Myocyte (in vitro differentiated cells): ENCODE measurements at places on chromosomes 4 and X. TPM values are rescaled to one million over a fixed set of nuclear protein-coding genes. Genes with fewer than 3 reads are reported as not detected.

Gene NDST4
- total RNA-seq, result not detected in 2 replicates

Gene USP27X
- total RNA-seq, result 0.99 and 1.4 TPM in 2 replicates

Gene GPR119
- not detected in 2 replicates for total RNA-seq

Gene PNMA6F
- total RNA-seq, result not detected in 2 replicates

Gene ADGRG2
- total RNA-seq, result not detected in 2 replicates

Gene ABCG2
- total RNA-seq, result 0.88 and 1.6 TPM in 2 replicates

Gene INPP4B
- 63.9 and 143 TPM in 2 replicates for total RNA-seq

Gene DMD
- 116 and 123 TPM in 2 replicates for total RNA-seq

Gene NXF2
- not detected in 2 replicates for total RNA-seq

Gene KLKB1
- total RNA-seq, result 0.42 TPM in 1 of 2 replicates, not detected in the other

Gene PASD1
- not detected in 2 replicates for total RNA-seq

DNA sequence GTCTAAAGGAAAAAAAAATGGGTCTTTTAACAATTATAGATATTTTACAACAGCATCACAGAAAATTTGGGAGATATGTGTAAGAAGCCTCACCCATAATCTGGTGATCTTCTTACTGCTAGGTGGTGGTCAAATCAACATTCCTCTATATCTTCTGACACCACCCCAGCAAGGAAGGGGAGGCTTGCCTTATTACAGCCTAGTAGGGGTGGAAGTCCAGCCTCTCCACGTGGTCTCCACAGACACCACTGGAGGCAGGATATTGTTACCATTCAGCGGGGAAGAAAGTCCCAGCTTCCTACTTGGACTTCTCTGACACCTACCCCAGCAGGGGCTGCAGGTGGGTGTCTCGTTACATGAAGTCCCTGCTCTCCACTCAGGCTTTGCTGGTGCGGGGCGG lies 28.7 kb downstream of the PRPS1 start:
- DNase-seq, result no peak

- no peak for DNase-seq
These were observed 347.7 kb downstream of the HS3ST1 start for GRCh38 chr4:11081006-11081405.

GRCh38 chr4:75040703-75041102 lies 107.8 kb downstream of the PARM1 start:
- DNase-seq, result no peak

- DNase-seq, result no peak
These were observed 524 bp upstream of the RPS3A start for GRCh38 chr4:151098979-151099228.

DNA sequence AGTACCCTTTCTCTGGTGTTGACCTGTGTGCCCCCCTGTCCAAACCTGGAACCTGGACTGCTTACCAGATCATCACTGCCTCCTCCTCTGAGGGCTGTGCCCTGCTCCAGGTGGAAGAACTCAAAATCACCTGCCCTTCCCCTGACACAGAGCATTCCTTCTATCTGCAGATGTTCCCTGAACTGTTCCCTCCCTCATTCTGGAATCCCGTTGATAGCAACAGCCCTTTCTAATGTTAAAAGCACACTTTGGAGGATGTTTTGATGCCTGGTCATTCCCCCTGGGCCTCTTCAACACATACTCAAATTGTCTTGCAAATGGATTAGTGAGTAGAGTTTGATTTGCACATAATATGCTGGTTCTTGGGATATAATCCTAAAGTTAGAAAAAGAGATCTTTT lies 225.8 kb downstream of the FGF13 start:
- no peak for DNase-seq

DNA sequence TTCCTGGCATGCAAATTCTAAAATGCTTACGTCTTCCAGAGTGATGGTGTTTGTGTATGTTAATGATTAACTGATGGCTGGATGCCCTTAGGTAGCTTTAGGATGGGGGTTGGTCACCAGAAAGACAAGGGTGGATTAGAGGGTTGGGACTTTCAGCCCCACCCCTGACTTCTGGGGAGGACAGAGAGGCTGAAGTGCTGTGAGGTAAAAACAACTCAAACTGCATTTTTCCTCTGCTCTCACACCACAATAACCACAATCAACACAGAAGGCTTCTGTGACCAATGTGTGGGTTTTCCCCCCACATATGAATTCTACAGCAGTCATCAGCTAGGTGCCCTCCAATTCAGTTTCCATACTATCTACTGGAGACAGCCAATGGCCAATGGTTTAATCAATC lies 18.7 kb upstream of the DDIT4L start:
- DNase-seq, result no peak

DNA sequence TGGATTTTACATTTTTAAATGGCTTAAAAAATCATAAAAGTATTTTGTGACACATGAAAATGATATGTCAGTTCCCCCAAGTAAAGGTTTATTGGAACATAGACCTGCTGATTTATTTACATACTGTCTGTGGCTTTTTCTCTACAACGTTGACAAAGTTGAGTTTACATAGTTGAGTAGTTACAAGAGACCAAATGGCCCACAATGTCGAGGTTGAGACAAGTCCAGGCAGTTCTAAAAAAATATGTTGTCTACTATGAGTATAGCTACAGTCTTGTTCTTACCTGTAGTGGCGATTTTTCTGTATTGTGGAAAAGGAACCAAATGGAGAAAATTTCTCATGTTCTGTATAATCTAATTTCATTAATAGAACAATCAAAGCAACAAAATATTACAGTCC lies 163.2 kb downstream of the FRAS1 start:
- no peak for DNase-seq

DNA sequence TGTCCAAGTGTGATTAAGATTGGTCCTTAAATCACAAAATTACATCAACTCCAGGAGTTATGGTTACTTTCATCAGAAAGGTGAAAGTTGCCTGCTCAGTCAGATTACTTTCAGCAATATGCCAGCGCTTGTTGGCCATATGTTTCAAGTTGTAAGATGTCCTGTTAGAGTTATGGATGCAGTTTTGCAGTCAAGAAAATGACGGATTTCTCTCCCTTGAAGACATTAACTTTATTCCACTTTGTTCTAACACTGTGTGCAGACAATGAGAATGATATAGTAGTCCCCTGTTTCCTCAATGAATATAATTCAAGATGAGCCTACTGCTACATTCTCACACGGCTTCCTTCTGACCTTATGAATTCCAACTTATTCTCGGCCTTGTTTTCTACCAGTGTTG lies 295.0 kb upstream of the ADGRL3 start:
- DNase-seq, result no peak

GRCh38 chr4:5956285-5957021 lies 61.8 kb downstream of the C4orf50 start:
- no peak for DNase-seq

- no peak for DNase-seq
These were observed 184.1 kb downstream of the DCHS2 start for GRCh38 chr4:154307451-154307850.

GRCh38 chr4:83170952-83171399 lies 56.4 kb upstream of the PLAC8 start:
- DNase-seq, result peak; percentile 14

DNA sequence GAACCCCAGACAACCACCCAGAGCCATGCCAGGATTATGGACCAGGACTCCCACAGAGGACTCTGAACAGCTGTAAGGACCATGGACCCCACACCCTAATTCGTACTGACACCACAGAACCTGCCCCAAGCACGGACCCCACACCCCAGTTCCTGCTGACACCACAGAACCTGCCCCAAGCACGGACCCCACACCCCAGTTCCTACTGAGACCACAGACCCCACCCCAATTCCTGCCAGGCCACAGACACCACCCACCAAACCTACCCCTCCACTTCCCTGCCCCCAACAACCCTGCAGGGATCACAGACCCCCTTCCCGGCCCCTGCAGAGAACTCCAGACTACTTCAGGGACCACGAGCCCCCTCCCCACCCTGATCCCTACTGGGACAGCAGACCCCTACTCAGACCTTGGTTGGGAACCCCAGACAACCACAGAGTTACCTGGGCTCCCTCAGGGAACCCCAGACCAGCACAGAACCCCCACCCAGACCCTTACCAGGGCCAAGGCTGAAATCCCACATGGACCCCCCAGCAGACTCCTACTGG lies 1.4 kb upstream of the DHRSX start:
- DNase-seq, result no peak

- no peak for DNase-seq
These were observed 221.8 kb upstream of the KLF3 start for GRCh38 chr4:38442073-38442788.

- no peak for DNase-seq
These were observed 938.3 kb downstream of the RAB28 start for GRCh38 chr4:12545812-12546211.
